Effector memory CD8-positive, alpha-beta T cell (primary cell): ENCODE measurements at places on chromosomes 7 and 10.

- no peak for DNase-seq
Observed at GRCh38 chr10:97810446-97810845, 38.6 kb upstream of the SFRP5 start.

GRCh38 chr10:119505131-119505551 is 37.4 kb downstream of the RGS10 start:
- no peak for DNase-seq

GRCh38 chr10:29102233-29102632 is 186.6 kb upstream of the LYZL1 start:
- no peak for DNase-seq

DNA sequence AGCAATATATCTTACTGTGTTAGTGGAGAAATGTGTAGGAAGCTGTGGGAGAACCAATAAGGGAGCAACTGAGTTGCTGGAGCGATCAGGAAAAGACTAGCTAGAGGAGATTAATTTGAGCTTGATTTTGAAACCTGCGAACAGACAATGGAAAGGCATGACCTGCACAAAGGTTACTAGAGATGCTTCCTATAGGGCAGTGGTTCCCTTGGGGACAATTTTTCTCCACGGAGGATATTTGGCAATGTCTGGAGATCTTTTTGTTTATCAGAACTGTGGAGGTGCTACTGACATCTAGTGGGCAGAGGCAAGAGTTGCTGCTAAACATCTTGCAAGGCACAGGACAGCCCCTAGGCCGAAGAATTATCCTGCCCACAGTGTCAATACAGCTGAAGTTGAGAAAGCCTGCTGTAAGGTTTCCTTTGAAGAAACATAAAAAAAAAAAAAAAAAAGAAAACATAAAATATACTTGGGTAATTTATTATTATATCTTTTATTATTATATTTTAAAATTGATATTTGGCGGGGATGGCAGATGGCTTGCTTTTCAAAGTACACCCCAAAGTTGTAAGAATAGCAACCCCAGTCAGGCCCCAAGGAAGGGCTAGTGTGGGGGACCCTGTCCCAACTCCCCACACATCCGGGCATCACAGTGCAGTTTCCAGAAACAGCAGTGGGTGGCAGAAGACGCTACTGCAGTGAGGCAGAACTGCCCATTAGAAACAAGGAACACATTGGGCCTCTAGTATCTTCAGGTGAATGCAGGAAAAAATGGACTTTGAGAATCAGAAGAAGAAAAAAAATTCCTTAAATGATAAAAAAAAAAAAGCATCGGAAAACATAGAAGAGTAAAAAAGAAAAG is 481.6 kb downstream of the SH2D4B start:
- DNase-seq: no peak

DNA sequence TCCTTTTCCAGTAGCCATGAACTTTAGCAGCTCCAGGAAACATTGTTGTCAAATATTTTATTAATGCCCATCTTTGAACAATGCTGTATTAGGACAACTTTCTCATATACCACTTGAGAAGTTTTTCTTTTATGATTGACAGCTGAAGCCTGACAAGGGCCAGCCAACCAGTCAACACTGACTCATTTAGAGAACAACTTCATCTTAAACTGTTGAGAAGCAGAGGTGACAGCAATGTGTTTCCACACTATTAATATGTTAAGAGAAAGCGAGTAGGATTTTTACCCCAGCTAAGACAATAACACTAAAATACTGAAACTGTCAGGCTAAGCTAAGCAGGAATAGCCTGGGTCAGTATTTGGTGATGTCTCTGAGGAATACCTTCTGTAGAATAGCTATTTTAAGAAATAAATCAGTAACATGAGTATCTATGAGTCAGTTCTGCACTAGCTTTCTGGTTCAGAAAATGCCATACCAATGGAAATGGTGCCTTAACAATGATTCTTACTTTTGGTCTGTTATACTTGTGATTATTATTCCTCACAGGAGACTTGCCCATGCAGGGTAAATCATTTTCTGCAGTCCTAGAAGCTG is 168.8 kb upstream of the POT1 start:
- no peak for DNase-seq

DNA sequence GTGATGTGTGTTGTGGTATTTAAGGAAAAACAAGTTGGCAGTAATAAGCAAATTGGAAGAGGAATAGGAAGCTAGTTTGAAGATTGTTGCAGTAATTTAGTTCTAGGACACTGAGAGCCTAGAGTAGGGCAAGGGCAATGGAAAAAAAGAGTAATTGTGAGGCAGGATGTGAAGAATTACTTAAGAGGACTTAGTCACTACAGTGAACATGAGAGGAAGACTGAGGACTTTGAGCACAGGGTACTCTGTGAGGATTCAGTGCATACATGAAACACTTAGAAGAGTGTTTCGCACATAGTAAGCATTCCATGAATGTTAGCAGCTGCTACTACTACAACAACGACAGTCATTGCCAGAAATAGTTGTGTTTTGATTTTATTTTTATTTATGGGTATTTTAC is 30.9 kb upstream of the DKK1 start:
- no peak for DNase-seq

DNA sequence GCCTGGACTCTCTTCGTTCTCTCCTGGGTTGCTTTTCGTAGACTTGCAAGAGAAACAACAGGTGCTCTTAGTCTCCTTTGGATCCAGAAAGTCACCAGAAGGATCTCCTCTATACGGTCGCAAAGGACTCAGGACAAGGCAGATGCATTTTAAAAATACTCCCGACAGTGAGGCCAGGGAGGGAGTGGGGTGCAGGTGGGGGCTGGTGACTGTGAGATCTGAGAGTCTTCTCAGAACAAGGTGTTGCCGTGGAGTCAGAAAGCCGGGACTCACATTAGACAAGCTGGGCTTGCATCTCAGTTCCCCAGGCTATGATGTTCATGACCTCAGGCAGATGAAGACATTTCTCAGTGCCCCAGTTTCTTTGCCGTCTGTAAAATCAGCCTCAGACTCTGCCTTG is 507.2 kb downstream of the TCERG1L start:
- DNase-seq: no peak

DNA sequence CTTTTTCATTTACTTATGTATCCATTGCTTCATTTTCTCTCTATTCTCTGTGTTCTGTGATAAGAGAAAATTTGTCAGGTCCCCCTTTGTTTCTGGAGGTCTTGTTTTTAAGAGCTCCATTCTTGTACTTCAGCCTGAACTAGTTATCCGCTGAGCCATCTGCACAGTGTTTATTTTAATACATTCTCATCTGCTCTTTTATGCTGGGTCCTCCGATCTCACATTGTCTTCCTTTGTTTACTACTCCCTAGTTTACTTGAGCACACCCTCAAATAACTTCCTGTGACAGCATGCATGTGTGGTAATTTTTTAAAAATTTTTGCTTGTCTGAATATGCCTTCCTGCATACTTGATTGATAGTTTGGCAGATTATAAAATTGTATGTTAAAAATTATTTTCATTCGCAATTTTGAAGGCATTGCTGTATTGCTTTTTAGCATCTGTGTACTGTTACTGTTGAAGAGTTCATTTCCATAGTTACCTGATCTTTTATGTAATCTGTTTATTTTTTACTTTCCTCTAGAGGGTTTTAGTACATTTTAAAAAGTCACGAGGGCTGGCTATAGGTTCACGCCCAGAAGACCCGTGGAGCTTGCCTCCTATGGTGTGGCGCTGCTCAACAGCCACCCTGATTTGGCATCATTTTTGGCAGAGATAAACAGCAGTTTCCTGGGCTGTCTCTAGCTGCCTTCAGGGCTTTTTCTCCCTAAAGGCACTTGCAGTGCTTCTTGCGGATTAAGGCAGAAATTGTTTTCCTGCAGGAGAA is 31.9 kb downstream of the RSBN1L start:
- no peak for DNase-seq

GRCh38 chr10:73478636-73479035 is 17.2 kb downstream of the PPP3CB start:
- DNase-seq: no peak

DNA sequence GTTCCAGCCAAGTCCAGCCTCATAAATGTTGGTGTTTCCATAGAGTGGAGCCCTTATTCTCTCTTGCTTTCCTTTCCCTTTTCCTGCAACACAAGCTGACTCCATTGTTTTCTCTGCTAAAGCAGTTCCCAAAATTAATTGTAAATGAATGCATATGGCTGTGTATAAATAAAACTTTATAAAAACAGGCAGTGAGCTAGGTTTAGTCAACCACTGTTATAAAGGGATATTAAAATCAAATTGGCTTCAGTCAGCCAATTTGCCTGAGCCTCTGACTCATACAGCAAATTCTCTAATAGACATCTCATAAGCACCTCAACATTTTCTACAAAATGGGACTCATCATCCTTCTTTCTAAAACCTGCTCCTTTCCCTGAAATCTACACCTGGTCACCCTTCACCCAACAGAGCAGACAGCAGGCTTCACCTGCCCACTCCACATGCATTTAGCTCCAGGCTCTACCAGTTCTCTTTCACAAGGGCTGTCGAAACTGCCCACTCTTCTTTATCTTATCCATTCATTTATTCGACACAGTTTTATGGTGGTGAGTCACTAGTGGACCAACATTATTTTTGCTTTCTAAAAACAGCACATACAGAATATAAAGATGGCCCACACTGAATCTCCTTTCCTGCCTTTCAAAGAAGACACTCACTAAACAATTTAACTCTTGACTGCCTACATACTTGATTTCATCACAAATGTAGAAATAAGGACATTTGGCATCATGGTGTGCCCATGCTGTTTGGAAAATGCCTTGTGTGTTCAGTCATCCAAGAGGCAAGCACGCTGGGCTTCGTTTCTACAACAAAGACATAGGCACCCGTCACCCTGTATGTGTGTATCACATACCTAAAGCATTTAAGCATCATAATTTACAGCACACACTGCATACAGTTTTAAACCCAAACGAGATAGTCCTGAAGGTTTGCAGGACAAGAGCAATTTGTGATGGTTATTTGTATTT is 74.6 kb upstream of the C7orf33 start:
- DNase-seq: no peak

DNA sequence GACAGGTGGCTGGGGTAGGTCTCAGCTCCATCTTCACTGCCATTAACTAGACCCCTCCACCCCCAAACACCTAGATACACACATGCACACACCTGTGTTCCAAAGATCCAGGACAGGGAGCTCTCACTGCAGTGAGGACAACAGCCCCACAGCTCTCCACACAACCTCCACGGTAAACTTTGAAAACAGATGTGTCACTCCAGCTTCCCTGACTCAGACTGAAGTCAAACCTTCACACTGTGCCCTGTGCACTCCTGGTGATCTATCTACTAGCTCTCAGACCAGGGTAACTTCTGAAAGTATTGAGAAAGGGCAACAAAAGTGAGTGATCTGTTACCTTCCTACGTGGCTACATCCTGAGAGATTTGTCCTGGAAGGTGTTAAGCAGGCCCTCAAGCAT is 519.8 kb downstream of the XPNPEP1 start:
- DNase-seq: no peak
